Mammary epithelial cell (primary cell): ENCODE measurements at places on chromosomes 12 and 14.

- no peak for DNase-seq
These were observed 182.8 kb downstream of the SLC5A8 start for GRCh38 chr12:101027200-101027599.

DNA sequence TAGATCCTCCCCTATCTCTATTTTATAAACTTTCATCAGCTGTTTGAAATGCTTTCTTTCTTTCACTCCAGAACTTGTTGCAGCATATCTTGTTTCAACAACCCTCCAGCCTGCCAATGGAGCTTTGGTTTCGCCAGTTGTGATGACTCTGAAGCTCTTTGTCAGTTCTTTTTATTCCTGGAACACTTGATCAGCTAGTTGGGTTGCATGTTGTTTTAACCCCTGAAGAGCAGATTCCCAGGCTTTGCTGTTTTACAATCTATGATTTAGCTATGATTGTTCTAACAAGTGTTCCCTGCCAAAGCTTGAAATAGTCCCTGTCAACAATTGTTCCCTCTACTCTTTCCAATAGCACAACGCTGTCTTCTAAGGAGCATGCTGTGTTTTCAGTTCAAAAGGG lies 50.6 kb upstream of the FUT8 start:
- peak; percentile 81 for DNase-seq

DNA sequence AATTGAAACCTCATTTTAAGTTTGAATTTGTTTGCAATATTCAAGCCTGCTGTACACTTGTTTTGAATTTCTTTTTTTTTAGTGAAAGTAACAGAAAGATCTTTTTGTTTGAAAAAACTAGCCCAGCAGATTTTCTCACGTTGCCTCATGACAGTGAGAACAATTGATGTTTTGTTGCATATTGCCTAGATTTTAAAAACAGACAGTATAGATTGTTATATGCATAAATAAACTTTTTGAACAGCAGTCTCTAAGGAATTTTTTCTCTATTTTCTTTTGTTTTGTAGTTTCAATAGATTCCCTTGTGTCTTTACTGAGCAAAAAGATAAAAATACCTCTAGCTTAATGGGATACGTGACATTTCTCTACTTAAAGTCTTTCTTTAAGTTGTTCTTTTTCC lies 15.4 kb downstream of the OR6C6 start:
- DNase-seq = no peak

- no peak for DNase-seq
These were observed 42.4 kb downstream of the ITPK1 start for GRCh38 chr14:93073358-93073707.

DNA sequence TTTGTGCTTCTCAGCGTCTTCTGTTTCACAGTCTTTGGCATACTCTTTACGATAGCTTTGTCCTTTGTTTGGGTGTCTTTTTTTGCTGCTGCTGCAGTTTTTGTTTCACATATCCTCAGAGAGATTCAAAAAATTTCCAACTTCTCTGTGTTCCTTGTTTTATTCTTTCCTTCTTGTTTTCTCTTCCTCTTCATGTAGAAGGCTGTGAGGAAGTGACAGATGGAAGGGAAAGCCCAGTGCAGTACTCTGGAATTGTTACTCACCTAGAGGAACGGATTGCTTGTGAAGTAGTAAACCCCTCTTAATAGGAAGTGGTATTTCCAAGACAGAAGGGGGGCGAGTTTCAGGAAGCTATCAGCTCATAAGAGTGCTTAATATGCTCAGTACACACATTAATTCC lies 1.7 kb downstream of the CREBL2 start:
- no peak for DNase-seq

GRCh38 chr12:49880756-49881414 lies 22.8 kb downstream of the FAIM2 start:
- no peak for DNase-seq

DNA sequence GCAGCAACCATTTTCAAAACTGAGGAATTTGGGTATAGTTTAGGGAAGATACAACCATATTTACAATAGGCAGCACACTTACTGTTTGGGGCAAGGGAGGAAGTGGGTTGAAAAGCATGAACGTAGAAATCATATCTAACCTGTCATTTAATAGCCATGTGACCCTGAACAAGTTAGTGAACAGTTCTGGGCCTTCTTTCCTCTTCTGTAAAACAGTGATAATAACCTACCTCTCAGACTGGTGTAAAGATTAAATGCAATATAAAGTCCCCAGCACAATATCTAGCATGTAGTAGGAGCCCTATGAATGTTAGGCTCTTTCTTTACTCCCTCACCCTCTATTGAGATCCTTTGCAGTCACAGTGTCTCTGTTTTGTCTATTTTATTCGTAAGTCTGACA lies 33.5 kb downstream of the A2ML1 start:
- DNase-seq = no peak

DNA sequence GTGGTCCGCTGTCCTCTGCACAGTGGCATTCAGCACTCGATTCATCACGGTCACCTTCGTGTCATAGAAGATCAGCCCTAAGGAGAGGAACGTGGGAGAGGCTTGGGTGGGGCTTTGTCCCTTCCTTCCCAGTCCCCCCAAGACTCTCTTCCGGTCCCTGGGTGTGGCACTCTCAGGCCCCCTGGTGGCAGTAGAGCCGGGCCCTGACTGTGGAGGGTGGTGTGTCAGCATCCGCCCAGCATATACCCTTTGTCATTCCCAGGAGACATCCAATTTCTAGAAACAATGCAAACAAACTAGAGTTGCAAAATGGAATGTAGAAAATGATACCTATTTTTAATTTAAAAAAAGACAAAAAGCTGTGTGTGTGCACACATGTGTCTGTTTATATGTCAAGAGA lies 45.0 kb downstream of the TRAFD1 start:
- no peak for DNase-seq

DNA sequence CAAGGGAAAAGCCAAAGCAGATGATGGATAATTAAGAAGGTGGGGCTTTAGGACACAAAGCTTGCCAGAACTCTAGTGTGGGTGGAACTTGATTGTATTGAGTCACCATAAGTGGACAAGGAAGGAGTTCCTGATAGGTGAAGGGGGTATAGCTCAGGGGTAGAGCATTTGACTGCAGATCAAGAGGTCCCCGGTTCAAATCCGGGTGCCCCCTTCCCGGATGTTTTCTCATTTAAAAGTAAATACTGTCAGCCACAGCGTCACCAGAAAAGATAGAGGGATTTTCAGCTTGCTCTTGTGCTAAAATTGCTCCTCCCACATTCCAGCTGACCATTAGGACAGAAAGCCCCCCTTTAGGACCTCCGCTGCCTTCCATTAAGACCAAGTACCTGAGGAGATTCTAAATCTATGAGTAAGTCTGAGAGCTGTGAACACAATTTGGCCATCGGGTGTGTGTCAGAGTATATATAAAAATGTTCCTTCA lies 36.6 kb downstream of the DCAF4 start:
- peak; percentile 89 for DNase-seq

DNA sequence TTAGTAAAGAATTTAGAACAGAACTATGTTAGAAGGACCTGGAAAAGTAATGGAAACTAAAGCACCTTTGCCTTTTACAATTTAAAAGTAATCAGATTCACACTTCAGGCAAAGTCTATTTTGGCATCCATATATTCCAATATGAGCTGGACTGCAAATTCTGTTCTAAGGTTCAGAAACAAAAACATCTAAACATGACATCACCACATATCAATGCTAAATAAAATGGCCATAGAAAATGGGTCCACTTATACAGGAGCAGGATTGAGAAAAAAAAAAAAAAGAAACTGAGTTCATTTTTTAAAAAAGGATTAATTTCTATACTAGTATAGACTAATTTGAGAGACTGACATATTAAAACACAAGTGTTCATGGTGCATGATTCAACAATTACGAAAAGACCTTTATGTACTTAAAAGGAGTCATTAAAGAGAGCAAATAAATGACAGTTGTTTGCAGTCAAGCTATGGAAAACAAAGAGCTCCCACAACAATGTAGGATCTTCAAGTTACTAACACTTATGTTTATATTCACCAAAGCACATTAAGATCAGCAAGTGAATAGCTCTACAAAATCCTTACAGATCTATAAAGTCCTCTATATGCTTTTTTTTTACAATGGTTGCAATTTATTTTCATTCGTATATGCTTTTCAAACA lies 45.7 kb downstream of the DICER1 start:
- no peak for DNase-seq

DNA sequence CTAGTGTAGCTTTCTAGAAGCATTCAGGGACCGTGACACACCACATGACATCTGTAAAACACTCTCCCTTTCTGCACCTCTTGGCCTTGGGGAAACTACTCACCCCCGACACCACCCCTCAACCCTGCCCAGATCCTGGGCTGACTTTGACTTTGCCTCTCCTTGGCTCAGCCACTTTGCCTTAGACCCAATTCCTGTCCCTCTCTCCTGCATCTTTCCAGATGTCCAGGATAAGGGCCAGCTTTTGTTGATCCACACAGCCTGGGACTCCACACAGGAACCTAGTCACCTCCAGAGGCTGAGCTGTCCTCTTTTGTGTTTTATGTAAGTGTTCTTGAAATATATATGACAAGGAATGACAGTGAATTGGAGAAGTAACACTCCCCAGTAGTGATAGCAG lies 153.7 kb upstream of the PLXNC1 start:
- no peak for DNase-seq

GRCh38 chr14:88710709-88711108 lies 82.0 kb downstream of the EML5 start:
- no peak for DNase-seq
